Ovary (tissue), 10 donors: ENCODE measurements at places on chromosomes 5 and 9. TPM values are rescaled to one million over a fixed set of nuclear protein-coding genes. Genes with fewer than 3 reads are reported as not detected.

Gene TRPM3
- polyA plus RNA-seq, result 0.80 TPM

Gene PDGFRB
- 111 TPM for polyA plus RNA-seq

DNA sequence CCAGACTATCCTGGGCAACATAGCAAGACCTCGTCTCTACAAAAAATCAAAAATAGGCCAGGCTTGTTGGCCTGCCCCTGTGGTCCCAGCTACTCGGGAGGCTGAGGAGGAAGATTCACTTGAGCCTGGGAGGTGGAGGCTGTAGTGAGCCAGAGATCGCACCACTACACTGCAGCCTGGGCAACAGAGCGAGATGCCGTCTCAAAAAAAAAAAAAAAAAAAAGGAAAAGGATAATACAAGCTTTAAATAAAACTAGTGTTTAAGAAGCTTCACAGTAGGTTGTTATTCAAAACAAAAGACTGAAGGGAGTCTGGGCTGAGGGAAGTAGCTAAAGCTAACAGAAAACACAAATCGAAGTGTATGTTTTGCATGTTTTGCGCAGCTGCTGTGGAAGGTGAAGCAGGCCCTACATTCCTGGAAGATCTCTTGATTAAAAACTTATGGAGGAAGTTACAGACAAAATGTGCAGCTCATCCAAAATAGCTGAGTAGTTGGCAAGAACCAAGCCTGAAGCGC is 581 bp upstream of the C9orf40 start:
- no peaks in the 10 kb centered on the region for H3K27me3 ChIP-seq
- peak overlapping the region; percentile 81 for H3K4me3 ChIP-seq
- peaks cover 1% of the 10 kb centered on the region for H3K4me1 ChIP-seq
- H3K36me3 ChIP-seq, result no peaks in the 10 kb centered on the region

DNA sequence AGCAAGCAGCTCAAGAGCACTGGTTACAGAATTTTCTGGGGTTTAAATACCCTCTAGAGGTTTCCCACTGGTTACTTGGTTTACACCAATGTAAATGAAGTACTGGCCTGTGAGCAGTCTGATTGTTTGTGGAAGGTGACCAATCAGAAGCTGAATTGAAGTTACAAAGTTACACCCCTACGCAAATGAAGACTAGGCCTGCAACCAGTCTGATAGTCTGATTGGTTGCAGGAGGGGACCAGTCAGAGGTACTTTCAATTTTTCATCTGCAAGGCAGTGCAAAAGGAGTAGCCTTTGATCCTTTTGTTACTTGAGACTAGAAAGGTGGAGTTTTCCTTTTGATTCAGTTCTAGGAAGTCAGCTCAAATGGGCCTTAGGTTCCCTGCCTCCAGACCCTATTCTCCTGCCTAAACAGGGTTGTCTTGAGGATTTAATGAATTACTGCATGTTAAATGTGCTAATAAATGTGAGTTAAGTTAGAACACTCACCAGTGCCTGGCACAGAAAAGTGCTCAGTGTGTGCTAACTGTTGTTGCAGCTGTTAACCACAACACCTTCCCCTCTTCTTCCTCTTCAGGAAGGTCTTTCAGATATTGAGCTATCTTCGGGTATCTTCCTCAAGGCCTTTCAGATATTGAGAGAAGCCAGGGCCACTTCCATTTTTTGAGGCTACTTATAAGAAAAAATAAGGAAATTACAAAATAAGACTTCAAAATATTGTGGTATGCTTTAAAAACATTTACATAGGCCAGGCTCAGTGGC is 32.1 kb upstream of the CLINT1 start:
- H3K4me1 ChIP-seq, result no peaks in the 10 kb centered on the region
- H3K4me3 ChIP-seq, result no peak overlapping the region
- H3K27ac ChIP-seq, result no peak overlapping the region
- no peak for DNase-seq

DNA sequence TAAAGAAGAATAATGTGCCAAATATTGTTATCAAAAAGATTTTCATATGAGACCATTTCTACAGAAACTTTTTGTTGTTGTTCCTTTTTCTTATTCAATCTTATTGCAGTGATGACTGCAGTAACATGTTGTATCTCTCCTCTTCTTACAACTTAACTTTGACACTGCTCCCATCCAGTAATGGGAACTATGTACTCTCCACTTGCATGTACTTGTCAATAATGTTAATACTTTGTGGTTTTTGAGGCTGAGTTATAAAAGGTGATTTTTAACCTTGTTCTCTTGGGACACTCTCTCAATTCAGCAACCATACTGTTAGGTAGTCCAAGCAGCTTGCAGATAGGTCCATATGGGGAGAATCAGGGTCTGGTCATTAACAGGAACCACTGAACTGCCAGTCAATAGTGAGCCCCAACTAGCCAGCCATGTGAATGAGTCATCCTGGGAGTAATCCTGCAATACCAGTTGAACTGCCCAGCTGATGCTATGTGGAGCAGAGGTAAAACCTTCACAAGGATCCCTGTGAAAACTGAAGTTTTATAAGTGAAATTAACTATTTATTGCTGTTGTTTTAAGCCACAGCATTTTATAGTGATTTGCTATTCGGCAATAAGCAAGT is 199.6 kb upstream of the DAB2 start:
- H3K27me3 ChIP-seq, result no peaks in the 10 kb centered on the region
- H3K4me1 ChIP-seq, result no peaks in the 10 kb centered on the region
- H3K27ac ChIP-seq, result no peak overlapping the region
- DNase-seq, result no peak

DNA sequence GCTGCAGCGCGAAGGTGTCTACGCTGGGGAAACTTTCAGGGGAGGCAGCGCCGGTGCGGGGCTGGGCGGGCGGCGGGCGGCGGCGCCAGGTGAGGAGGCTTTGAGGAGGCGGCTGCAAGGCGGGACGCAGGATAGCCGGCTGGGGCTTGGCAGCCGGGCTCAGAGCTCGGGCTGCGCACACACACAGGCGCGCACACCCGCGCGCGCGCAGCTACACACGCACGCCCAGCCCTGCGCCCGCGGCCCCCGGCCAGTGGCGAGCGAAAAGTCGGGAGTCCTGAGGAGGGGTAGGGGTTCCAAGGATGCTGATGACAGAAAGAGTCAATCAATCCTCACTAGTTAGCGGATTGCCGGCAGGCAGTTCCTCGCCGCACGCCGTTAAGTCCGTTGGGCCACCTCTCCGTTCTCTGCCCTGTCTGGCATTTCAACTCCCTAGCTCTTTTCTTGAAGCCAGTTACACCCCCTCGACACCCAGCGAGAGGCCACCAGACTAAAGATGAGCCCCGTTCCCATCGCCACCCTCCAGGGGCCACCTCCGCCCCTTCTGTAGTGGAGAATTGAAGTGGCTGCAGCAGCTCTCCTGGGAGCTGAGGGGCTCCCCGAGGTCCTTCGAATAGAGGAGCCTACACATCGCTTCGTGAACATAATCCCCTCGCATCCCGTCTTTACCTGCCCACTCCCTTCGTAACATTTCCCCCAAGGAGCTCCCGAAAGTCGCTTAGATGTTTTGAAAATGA is 1640.3 kb upstream of the C9orf72 start:
- no peaks in the 10 kb centered on the region for H3K36me3 ChIP-seq
- no peak within 1 kb of the TSS for H3K27ac ChIP-seq
- no peak for DNase-seq
- H3K27me3 ChIP-seq, result no peaks in the 10 kb centered on the region
- peaks cover 2% of the 10 kb centered on the region for H3K4me1 ChIP-seq

- no peak overlapping the region for H3K4me3 ChIP-seq
- H3K36me3 ChIP-seq, result no peaks in the 10 kb centered on the region
- no peak overlapping the region for H3K27ac ChIP-seq
- DNase-seq, result no peak
- peaks cover 4% of the 10 kb centered on the region for H3K4me1 ChIP-seq
- no peaks in the 10 kb centered on the region for H3K27me3 ChIP-seq
Observed at GRCh38 chr9:77839459-77840140, 191.5 kb upstream of the GNA14 start.

Gene CCL28
- polyA plus RNA-seq, result 0.59 TPM

DNA sequence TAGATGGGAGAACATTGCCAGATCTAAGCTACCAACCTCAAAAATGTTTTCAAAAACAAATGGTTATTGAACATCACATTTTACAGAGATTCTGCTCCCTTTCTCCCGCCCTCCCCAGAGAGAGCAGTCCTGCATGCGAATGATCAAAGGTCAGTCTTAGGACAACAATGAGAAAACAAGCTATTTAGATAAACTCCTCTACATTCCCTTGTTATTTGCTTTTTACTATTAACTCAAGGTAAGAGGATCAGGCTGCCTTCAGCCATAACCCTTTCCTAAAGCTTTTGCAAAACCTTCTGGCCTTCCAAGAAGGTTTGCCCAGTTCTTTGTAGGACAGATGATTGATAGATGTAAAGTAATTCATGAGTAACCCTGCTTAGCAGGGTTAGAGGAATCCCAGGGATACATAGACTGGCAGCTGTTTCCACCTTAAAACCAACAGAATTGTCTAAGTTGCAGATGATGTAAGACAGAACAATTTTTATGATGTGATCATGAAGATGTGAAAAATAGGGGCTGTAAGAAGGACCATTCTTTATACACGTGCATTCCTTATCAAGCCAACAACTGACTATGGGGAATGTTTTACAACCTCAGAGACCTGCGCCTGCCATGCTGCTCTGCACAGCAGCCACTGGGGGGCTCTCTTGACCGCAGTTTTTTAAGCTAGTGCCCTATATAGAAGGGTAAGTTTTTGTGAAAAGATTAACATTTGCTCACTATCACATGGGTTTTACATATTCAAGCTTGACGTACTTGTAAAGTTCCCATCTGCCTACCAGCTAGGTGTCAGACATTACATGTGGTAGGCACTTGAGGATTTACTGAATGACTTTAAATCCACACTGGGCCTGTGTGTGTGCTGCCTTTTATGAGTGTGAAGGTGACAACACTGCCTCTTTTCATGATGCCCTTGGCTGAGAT is 2.3 kb upstream of the ZNF782 start:
- H3K4me1 ChIP-seq, result peaks cover 9% of the 10 kb centered on the region
- no peak overlapping the region for H3K4me3 ChIP-seq
- H3K27me3 ChIP-seq, result no peaks in the 10 kb centered on the region
- no peak overlapping the region for H3K27ac ChIP-seq

Gene PPP3R2
- not detected for polyA plus RNA-seq

DNA sequence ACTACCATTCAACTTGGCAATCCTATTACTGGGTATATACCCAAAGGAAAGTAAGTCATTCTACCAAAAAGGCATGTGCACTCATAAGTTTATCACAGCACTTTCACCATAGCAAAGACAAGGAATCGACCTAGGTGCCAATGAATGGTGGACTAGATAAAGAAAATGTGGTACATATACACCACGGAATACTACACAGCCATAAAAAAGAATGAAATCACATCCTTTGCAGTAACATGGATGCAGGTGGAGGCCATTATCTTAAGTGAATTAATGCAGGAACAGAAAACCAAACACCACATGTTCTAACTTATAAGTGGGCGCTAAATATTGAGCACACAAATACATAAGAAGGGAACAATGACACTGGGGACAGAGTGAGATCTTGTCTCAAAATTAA is 65.8 kb upstream of the SUB1 start:
- H3K36me3 ChIP-seq, result no peaks in the 10 kb centered on the region
- no peak overlapping the region for H3K27ac ChIP-seq
- no peaks in the 10 kb centered on the region for H3K4me1 ChIP-seq
- no peaks in the 10 kb centered on the region for H3K27me3 ChIP-seq
- no peak for DNase-seq
